ENCODE measurements at places on chromosomes 12 and 14.

GRCh38 chr12:42204362-42204761 lies 33.7 kb downstream of the YAF2 start:
- no peak for DNase-seq

DNA sequence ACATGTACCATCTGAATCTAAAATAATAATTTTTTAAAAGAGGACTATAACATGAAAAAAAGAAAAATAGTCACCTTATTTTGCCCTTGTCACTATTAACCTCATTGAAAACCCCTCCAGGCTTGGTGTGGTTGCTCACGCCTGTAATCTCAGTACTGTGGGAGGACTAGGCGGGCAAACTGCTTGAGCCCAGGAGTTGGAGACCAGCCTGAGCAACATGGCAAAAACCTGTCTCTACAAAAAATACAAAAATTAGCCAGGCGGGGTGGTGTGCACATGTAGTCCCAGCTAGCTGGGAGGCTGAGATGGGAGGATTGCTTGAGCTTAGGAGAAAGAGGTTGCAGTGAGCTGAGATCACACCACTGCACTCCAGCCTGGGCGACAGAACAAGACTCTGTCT lies 126.3 kb upstream of the KRAS start:
- no peak for DNase-seq

DNA sequence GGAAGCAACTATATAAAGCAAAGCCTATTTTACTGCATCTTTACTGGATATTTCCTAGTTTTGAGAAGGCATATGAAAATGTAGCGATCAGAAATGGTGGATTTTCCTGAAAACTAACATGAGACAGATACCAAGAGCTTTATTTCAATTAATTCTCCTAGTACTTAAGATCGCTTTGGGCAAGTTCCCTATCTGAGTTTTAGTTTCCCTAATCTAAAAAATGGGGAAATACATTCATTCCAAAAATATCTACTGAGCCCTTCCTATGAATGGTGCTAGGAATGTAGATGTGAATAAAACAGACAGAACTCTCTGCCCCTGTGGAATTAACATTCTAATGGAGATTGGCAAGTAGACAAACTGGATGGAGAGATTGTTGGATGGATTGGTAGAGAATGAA lies 8.4 kb downstream of the CATSPERB start:
- no peak for DNase-seq

GRCh38 chr12:119479121-119479561 lies 114.4 kb upstream of the TMEM233 start:
- no peak for DNase-seq

DNA sequence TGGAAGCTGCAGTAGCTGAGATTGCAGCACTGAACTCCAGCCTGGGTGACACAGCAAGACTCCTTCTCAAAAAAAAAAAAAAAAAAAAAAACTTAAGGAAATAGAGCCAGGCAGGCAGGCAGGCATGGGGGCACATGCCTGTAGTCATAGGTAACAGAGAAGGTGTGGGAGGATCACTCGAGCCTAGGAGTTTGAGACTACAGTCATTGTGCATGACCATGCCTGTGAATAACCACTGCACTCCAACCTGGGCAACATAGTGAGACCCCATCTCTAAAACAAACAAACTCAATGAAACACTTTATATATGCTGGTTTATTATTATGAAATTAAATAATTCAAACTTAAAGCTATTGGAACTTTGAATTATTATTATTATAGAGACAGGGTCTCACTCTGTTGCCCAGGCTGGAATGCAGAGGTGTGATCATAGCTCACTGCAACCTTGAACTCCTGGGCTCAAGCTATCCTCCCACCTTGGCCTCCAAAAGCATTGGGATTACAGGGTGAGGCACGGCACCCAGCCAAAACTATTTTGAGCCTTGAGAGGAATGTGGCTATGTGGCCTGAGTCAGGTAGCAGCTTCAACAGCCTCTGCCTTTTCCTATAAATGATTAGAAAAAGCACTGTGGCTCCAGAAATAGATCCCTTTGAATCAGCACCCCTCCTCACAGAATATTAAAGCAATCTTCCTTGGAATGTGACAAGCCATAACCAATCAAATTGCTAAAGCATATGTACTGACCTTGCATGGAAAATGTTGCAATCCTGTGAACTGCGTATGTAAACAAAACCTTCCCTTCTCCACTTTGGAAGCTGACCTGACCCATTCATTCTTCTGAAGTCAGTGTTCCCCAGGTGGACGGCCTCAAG lies 34.7 kb upstream of the YY1 start:
- no peak for DNase-seq

GRCh38 chr14:83467811-83468210 lies 1934.2 kb upstream of the SEL1L start:
- no peak for DNase-seq

DNA sequence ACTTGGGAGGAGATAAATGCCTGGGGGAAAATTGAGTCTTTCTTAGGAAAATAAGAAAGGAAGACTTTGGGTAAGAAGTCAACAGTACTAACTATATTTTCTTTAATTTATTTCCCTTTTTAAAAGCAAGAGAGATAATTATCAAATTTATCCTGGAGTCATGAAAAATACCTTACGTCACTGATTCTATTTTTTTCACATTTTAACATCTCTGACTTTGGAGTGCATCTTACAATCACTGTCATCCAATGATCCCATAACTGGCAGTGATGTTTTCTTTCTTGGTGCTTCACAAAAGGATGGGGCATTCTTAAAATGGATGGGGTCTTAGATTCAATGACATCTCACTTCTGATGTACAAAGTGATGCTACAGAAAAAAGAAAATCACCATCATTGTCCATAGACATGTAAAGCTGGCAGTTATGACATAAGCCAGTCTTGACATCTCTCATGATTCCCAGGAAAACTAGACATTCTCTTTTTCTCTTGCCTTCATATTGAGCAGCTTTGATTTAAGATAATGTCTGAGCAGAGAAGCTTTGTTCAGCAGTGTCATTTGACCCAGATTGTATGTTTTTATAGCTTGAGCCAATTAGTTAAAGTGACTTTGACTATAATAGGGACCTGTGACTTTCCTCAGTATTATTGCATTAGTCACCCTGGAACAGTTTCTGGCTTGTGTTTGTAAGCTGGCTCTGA lies 236.2 kb downstream of the EGLN3 start:
- DNase-seq = no peak

DNA sequence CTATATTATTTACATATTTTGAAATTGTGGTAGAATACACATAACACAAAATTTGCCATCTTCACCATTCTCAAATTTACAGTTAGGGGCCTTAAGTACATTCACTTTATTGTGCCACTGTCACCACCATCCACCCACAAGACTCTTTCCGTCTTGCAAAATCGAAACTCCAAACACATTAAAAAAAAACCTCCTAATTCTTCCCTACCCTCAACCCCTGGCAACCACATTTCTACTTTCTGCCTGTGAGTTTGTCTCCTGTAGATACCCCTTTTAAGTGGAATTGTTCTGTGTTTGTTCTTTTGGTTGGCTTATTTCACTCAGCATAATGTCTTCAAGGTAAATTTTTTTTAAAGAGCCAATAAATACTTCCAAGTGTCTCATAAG lies 31.6 kb upstream of the AMIGO2 start:
- no peak for DNase-seq

DNA sequence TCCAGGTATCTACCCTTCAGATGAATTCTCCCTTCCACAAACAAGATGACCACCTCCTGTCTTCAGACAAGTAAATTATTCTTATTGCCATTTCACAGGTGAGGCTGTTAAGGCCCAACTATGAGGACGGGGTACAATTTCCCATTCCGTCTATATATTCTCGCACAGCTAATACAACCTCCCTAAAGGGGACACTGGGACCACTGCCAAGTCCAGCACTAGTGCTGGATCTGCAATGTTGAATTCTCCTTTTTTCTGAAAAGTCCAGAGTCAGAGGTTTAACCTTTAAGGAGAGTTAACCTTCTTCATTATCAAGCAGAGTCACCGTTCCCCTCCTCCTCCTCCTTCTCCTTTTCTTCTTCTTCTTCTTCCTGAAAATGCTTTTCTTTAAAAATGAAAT lies 130.4 kb upstream of the PARP11 start:
- no peak for DNase-seq

GRCh38 chr14:57578801-57579200 lies 85.1 kb upstream of the CCDC198 start:
- no peak for DNase-seq

GRCh38 chr12:125079084-125079483 lies 13.8 kb downstream of the AACS start:
- no peak for DNase-seq

- no peak for DNase-seq
Measured at GRCh38 chr14:86712176-86712575, 1182.2 kb downstream of the FLRT2 start.

DNA sequence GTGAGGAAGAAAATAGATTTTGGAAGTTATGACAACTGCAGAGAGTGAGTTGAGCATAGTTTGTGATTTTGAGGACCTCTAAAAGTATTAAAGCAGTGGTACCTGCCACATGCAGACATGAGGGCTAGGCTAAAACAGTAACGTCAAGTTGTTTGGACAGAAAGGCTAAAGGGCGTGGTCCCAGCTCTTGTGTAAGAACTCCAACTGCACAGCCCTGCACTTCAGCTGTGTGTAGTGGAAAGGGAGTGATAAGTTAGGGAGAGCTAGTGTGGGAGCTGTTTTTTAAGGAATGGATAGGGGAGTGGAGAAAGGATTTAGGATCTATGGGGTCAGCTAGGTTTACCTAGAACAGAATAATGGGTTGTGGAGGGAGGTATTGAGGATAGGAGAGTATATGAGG lies 39.5 kb downstream of the TESPA1 start:
- DNase-seq = no peak

GRCh38 chr12:63301311-63301710 lies 150.3 kb upstream of the AVPR1A start:
- DNase-seq = no peak

- DNase-seq = no peak
Measured at GRCh38 chr14:41558490-41558889, 48.2 kb upstream of the LRFN5 start.

DNA sequence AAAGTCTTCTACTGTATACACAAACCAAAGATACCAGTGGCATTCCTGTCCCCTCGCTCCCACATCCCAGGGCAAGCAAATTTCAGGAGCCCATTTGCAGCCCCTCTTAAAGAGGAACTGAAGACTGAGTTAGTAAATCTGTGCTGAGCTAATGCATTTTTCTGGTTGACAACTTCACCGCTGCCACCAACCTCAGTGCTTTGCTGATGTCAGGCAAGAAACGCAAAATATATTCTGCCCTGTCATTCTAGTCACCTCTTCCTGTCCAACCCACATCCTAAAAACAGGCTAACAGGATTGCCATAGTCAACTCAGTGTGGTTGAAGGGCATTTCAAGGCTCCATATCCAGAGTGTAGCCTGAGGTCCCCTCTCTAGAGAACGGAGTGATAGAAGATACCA lies 59.4 kb upstream of the FICD start:
- DNase-seq = no peak

DNA sequence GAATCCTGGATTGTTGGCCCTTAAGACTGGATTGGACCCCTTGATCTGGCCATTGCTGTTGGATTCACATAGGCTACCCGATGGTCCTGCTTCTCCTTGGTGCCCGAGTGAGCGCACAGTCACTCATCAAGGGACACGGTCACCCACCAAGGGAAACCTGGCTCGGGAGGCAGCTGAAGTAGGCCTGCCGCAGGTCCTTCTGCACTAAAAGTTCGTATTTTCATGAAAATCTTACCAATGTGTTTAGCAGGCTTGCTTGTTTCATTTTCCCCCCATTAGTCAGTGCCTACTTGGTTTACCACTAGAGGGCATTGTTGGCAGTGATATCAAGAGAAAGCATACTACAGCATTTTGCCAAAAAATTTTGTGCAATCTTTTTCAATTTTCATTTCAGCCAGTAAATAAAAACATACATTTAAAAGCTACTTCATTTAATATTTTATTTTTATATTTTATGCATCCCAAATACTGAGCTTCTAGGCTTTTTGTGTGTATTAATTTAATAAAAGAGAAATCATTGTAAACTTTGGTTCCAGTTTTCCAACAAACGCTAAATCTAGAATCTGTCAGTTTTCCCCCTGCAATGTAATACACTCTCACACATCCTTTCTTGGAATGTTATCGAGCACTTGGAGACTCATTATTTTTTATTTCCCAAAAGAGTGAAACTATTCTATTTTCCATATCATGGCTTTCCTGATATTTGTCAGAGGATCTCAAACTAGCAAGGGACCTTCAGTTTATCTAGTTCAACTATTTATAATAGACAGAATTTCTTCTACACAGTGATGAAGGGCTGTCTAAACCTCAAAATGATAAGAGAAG lies 116.7 kb downstream of the LMNTD1 start:
- DNase-seq = peak; percentile 31

GRCh38 chr12:11743423-11744409 lies 94.2 kb downstream of the ETV6 start:
- no peak for DNase-seq

GRCh38 chr14:51836417-51836816 lies 24.0 kb upstream of the GNG2 start:
- no peak for DNase-seq

- no peak for DNase-seq
Measured at GRCh38 chr12:79298506-79298905, 392.3 kb downstream of the PAWR start.

GRCh38 chr14:32430326-32430725 lies 101.2 kb downstream of the AKAP6 start:
- no peak for DNase-seq

DNA sequence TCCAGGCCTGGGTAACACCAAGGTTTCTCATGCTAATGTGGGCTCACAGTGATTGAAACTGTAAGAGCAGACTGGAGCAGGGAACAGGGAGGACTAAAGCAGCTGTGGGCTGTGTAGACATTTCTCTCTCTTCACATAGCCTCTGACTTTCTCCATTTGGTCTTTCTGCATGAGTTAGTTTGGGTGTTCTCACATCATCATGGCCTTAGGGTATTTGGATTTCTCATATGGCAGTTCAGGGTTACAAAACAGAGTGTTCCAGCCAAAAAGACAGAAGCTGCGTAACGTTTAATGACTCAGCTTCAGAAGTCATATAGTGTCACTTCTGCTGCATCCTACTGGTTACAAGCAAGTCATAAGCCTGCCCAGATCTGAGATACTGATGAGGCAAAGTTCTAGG lies 52.0 kb upstream of the OSBPL8 start:
- DNase-seq = no peak

- DNase-seq = peak; percentile 59
Measured at GRCh38 chr14:24692382-24693352, 58.7 kb upstream of the GZMB start.

DNA sequence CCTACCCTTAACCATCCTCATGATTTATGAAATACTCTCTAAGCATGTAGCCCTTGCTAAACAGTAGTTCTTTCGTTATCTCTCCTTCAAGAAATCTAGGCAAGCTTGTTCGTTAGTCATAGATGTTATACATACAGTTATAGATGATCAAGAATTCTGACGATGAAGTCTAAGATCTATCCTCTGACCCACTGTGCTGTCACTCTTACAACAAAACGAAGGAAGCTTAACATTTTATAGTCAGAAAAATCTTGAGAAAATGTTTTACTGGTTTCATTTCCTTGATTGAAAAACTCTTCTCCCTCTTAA lies 68.9 kb downstream of the SPPL3 start:
- DNase-seq = no peak

All from effector memory CD8-positive, alpha-beta T cell (primary cell).